ENCODE measurements at places on chromosomes 11 and 22.

- DNase-seq = no peak
Observed at GRCh38 chr11:128862908-128863660, 4.0 kb downstream of the KCNJ1 start.

DNA sequence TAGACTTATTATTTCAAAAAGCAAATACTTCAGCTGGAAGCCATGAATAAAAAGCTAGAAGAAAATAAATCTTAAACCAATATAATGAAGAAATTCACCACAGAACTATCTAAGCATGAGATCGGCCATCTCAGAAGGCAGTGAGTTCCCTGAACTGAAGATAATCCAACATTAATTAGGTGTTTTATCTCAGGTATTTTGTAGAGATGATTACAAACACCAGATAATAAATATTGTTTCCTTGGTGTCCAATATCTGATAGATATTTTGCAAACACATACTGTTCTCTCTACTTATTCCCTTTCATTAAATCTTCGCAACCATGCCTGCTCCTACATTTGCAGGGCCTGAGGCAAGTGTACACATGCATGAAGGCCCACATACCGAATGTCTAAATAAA is 26.0 kb upstream of the FAM181B start:
- DNase-seq = no peak

- no peak for DNase-seq
Observed at GRCh38 chr11:10022764-10023163, 271.3 kb downstream of the SBF2 start.

- peak; percentile 55 for DNase-seq
Observed at GRCh38 chr11:122101625-122102291, 14.3 kb downstream of the BLID start.

GRCh38 chr22:31635638-31636306 is 26.2 kb downstream of the PISD start:
- peak; percentile 71 for DNase-seq

GRCh38 chr22:23536821-23537345 is 43.2 kb downstream of the IGLL1 start:
- DNase-seq = no peak

GRCh38 chr11:87258171-87258833 is 220.6 kb downstream of the TMEM135 start:
- DNase-seq = no peak

- DNase-seq = no peak
Observed at GRCh38 chr11:26330262-26330661, 1.7 kb upstream of the ANO3 start.

DNA sequence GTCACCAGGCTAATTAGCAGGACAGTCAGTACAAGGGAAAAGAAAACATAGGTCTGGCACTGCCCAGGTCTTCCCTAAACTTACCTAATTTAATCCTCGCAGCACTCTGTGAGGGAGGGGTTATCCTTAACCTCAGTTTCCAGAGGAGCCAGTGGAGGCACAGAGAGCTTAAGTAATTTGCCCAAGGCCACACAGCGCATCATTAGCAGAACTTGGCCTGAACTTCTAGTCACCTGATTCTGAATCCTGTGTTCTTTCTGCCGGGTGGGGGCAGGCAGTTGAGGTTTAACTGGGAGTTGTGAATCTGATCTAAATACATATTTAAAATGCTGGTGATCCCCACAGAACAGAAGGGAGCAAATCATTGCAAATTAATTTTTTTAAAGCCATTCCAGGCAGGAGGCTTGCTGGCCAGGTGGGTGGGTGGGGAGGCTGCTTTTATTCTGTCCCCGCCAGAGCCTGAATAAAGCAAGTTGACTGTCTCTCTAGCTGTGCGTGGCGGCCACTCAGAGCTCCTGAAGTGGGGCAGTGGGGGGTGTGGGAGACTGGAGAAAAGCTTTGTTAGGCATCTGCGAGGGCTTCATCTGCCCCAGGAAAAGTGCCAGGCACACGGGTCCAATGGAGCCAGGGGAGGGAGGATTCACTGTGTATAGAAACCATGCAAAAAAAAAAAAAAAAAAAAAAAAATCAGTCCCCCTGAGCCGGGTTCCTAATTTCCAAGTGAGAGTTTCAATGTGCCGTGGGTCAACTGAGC is 66.1 kb downstream of the NFAM1 start:
- no peak for DNase-seq

GRCh38 chr11:550021-550745 is 10.4 kb downstream of the LMNTD2 start:
- DNase-seq = no peak

DNA sequence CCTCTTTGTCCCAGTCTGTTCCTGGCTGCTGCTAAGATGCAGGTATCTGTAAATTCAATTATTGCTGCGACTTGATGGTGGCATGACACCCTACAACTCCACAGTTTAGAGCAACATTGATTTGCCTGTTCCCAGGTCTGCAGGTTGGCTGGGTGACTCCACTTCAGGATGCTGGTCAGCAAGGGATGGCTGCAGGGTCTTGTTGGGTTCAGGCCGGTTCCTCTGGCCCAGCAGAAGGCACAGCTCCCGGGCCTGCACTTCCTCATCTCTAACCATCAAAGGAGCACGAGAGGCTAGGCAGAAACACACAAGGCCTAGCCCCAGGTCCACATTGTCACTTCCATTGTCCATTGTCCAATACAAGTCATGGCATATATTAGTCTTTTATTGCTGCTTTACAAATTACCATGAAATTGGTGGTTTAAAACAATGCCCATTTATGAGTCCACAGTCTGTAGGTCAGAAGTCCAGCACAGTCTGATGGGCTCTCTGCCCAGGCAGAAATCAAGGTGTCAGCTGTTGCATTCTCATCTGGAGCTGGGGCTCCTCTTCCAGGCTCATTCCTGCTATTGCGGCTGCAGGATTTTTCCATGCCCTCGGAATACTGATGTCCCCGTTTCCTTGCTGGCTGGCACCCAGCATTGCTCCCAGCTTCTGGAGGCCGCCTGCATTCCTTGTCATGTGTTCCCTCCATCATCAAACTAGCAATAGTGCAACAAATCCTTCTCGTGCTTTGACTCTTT is 96.6 kb upstream of the LMO1 start:
- DNase-seq = peak; percentile 75

GRCh38 chr11:2990617-2991451 is 1.3 kb downstream of the NAP1L4 start:
- DNase-seq = no peak

DNA sequence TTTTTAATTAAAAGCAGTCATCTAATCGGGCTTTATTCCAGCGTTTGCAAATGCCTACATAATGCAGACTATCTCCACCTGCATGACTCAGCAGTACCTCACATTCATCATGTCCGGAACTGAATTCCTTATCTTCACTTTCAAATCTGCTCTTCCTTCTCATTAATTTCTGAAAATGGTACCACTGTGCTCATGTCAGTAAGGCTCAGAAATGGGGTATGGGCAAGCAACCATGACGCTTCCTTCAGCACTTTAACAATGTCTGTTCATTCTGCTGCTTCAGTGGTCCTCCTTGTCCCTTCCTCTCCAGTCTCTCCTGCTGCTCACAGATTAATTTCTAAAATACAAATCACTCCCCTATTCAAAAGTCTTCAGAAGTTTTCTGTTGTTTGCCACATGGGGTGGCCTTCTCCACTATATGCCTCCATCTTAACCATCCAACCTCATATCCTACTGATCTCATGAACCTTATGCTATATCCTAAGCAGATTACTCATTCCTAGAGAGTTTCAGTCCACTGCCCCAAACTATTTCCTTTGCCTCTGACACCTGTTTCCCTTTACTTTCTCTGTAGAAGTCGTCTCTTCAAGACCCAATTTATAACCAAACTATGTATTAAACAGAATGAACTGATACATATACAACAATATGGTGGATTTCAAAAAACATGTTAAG is 7.0 kb downstream of the GTF2H1 start:
- DNase-seq = no peak

DNA sequence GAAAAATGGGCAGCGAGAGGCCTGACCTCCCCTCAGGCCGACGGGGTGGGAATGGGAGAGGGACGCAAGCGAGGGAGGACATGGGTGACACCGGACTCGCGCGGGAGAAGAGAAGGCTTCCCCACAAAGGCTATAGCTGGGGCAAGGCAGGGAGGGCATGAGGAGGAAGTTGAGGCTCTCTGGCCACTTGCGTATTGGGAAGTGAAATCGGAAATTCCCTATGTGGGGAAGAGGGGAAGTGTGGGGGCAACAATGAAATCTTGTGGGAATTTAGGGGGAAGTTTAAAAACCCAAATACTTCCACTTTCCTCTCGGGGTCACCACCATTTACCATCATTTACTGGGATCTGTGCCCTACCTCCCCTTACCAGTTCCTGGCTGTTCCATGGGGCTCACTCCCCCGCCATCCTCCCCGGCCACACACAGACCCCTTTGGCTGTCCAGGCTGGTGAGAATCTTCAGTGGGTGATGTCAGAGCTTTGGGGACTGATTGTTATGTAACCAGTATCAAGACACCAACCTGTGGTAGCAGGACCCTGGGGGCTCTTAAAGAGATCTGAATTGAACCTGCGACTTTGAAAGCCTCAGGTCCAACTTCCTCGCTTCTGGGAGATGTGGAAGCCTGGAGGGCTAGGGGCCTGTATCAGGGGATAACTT is 951 bp upstream of the EHD1 start:
- DNase-seq = no peak

- DNase-seq = no peak
Observed at GRCh38 chr22:19786959-19787848, 26.6 kb downstream of the TBX1 start.

DNA sequence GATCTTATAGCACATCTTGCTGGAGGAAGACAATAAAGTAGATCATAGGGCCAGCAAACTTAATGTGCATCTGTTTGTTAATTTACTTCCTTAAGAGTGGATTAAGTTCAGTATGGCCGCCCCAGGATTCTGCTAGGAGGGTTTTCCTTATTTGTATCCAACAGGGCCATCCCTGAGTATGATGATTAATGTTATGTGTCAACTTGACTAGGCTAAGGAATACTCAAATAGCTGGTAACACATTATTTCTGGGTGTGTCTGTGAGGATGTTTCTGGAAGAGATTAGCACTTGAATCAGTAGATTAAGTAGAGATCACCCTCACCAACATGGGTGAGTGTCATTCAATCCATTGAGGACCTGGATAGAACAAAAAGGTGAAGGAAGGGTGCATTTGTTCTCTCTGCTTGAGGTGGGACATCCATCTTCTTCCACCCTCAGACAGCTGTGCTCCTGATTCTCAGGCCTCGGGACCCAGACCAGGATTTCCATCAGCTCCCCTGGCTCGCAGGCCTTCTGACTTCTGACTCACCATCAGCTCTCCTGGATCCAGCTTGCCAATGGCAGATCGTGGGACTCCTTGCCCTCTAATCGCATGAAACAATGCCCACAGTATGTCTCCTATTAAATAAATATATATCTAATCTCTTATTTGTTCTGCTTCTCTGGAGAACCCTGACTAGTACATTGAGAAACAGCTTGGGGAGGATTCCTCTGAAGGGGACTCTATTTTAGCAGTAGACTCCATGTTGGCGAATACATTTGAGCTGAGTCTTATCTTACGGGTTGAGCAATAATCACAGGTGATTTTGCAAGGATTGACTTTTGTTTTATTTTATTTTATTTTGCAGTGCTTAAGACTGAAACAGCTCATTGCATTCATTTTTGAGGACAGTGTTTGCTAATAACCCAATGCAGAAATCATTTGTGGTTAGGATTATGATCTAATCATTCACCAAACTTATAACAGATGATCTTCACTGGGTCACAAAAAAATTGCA is 9.0 kb upstream of the ZBTB44 start:
- DNase-seq = no peak

- no peak for DNase-seq
Observed at GRCh38 chr22:47215851-47216250, 453.4 kb downstream of the TBC1D22A start.

DNA sequence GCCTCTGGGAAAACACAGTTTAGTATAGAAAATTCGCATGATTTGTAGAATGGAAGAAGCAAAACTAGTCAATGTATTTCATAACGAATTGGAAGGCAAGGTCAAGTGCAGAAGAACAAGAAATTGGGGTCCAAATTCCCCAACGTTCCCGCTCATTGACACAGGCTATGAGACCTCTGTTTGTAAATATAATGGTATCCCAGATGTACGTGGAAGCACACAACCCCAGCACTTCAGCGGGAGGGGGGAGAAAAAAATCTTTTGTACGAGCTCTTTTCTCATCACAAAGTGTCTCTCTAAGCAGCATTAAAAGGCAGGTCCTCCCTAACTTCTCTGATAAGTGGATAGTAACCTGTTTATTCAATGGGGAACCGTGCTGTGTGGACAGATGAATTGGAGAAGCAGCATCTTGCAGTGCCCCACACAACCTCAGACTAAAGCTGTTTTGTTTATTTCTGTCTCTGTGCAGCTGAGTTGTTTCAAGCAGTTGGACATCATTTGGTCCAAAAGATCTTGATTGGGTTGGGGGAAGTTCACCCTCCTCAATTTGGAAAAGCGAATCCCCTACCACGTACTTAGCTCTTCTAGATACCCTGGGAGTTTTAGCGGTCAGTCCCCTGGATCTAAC is 1.1 kb upstream of the GAB2 start:
- DNase-seq = no peak

- no peak for DNase-seq
Observed at GRCh38 chr22:39437791-39438704, 18.8 kb upstream of the MGAT3 start.

- no peak for DNase-seq
Observed at GRCh38 chr11:34523053-34523452, 9.5 kb upstream of the ELF5 start.

DNA sequence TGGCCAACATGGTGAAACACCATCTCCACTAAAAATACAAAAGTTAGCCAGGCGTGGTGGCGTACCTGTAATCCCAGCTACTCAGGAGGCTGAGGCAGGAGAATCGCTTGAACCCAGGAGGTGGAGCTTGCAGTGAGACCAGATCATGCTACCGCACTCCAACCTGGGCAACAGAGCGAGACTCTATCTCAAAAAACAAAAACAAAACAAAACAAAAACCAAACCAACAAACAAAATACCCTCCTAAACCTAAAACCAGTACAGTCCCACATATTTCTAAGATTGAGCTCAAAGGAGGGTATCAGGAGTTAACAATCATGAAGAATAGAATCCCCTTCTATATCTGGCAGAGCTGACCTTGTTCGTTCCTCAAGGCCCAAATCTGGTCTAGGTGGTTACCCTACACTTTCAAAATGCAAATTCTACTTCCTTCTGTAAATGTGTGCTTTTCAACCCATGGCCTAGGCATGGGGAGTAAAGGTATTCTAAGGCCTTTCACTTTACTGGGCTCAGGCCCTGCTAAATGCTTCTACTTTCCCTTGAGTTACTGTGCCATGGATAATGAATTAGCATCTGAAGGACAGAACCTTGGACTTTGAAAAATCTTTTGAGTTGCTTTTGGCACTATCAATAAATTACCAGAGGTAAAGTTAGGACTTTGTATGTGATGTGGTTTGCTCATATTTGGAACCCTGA is 10.4 kb upstream of the PPP2R1B start:
- no peak for DNase-seq

DNA sequence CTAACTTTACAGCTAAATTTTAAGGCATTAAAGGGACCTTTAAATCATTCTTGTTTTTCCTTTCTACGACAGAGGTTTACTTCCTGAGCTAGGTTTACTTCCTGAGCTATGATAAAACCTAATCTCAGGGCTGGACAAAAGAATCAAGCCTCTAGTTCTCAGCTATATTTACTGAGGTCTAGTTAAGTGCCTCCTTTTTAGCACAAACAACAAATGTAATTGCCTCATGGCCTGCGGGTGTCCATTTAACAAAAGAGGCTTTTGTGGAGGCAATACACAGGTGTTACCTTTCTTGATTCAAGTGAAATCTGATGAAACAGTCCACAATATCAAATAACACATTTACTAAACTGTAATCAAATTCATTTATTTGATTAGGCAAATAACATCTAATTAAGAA is 67.3 kb downstream of the IMMP1L start:
- DNase-seq = no peak

Data from body of pancreas (tissue), 4 donors.